ENCODE measurements at places on chromosomes 7 and 10.

DNA sequence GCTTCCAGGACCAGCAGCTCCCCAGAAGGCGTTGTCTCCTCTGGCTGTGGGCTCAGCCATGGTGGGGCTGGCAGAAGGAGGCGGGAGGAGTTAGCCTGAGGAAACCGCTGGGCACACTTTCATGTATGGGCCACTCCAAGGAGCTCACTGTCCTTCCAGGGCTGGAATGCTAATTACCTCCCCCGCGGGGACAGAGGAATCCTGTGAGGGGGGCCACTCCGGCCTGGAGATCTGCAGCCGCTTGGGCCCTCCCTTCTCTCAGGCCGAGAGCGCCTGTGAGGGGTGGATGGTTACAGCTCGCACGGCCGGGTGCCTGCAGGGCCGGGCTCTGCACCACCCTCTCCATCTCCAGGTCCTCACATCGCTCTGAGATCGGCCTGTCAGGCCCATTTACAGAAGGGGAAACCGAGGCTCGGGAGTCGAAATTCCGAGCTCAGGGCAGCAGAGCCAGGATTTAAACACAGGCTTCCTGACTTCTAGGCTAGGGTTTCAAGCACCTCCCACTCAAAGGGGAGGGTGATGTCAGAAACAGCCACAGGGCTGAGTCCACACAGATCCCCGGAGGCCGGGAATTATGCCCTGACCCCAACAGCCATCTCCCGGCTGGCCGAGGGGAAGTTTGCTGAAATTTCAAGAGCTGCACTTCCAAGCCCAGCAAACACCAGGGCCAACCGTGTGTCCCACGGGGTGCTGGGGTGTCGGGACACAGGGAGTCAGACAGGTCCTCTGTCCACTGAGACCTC lies 59.1 kb downstream of the PDGFA start:
- no peaks in the 10 kb centered on the region for H3K36me3 ChIP-seq
- H3K27me3 ChIP-seq, result no peaks in the 10 kb centered on the region
- no peak for DNase-seq
- no peak overlapping the region for H3K4me3 ChIP-seq
- no peak overlapping the region for H3K27ac ChIP-seq

DNA sequence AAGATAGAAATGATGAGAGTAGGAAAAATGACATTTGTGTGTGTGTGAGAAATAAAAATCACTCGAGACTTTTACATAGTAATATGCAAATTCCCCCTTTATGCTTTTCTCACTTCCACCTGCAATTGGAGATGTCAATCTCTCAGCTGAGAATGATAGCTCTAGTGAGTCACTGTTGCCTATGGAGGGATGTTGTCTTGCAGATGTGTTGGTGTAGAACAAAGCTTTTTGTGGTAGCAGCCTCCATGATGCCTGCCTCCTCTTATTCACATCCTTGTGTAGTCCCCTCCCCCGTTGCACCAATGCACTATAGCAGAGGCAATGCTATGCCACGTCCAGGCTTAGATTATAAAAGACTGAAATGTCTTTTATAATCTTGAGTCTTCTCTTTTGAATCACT lies 33.8 kb downstream of the SPAG6 start:
- no peak overlapping the region for H3K4me3 ChIP-seq
- peaks cover 7% of the 10 kb centered on the region for H3K4me1 ChIP-seq
- H3K27ac ChIP-seq, result no peak overlapping the region
- no peaks in the 10 kb centered on the region for H3K27me3 ChIP-seq
- no peaks in the 10 kb centered on the region for H3K36me3 ChIP-seq

DNA sequence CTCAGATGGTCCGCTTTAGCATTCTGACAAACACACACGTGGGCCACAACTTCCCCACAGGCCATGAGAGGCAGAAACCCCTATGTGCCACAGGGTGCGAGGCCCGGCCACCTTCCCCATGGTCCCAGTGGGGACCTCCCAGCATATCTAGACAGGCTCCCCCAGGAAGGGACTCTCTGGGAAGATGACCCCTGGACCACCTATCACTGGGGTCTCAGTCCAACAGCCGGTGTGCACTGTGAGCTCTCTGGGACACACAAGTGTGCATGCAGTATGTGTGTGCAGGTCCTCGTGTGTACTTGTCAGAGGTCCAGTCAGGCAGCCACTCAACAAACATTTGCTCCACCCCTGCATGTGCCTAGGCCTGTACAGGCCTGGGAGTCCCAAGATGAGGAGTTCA lies 18.7 kb downstream of the GRID1 start:
- no peaks in the 10 kb centered on the region for H3K27me3 ChIP-seq
- H3K36me3 ChIP-seq, result no peaks in the 10 kb centered on the region
- no peak overlapping the region for H3K27ac ChIP-seq

GRCh38 chr10:33293076-33293475 lies 41.4 kb downstream of the NRP1 start:
- H3K36me3 ChIP-seq, result no peaks in the 10 kb centered on the region
- H3K27me3 ChIP-seq, result no peaks in the 10 kb centered on the region
- no peak overlapping the region for H3K4me3 ChIP-seq
- no peak for DNase-seq
- H3K27ac ChIP-seq, result no peak overlapping the region
- peaks cover 14% of the 10 kb centered on the region for H3K4me1 ChIP-seq

DNA sequence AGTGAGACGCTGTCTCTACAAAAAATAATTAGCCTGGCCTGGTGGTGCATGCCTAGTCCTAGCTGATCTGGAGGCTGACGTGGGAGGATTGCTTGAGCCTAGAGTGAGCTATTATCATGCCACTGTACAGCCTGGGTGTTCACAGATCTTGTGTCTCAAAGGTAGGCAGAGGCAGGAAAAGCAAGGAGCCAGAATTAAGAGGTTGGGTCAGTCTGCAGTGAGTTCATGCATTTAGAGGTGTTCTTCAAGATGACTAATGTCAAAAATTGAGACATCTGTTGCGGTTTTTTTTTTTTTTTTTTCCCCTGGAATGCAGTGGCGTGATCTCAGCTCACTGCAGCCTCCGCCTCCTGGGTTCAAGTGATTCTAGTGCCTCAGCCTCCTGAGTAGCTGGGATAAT lies 5.4 kb downstream of the PPIA start:
- H3K4me1 ChIP-seq, result peaks cover 14% of the 10 kb centered on the region
- H3K36me3 ChIP-seq, result peaks cover 58% of the 10 kb centered on the region
- H3K27me3 ChIP-seq, result no peaks in the 10 kb centered on the region
- DNase-seq, result no peak
- peak overlapping the region; percentile 87 for H3K27ac ChIP-seq
- no peak overlapping the region for H3K4me3 ChIP-seq

DNA sequence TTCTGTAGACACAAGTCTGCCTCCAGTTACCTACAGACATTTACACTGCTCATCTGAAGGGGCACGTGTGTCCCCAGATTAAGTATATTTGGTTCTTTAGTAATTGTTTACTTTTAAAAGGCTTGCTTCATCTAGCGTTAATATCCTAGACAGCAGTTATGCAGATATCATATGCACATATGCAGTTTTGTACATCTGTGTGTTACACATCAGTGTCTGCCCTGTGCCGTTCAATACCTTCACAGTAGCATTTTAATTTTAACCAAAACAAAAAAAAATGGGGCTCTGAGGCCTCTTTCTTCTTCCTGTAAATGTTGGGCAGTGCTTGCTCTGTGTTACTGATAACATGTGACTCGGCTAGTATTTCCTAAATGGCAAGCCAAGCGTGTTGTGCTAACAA lies 331.4 kb upstream of the MGMT start:
- H3K4me1 ChIP-seq, result peaks cover 28% of the 10 kb centered on the region
- no peak overlapping the region for H3K4me3 ChIP-seq
- H3K27me3 ChIP-seq, result no peaks in the 10 kb centered on the region
- no peak for DNase-seq
- no peak overlapping the region for H3K27ac ChIP-seq

- H3K36me3 ChIP-seq, result no peaks in the 10 kb centered on the region
- no peak overlapping the region for H3K4me3 ChIP-seq
- H3K27me3 ChIP-seq, result no peaks in the 10 kb centered on the region
- H3K4me1 ChIP-seq, result peaks cover 4% of the 10 kb centered on the region
Measured at GRCh38 chr10:3693698-3694080, 91.3 kb downstream of the KLF6 start.

- H3K36me3 ChIP-seq, result no peaks in the 10 kb centered on the region
- no peaks in the 10 kb centered on the region for H3K27me3 ChIP-seq
- no peak overlapping the region for H3K4me3 ChIP-seq
Measured at GRCh38 chr10:132571650-132572544, 34.3 kb downstream of the INPP5A start.

DNA sequence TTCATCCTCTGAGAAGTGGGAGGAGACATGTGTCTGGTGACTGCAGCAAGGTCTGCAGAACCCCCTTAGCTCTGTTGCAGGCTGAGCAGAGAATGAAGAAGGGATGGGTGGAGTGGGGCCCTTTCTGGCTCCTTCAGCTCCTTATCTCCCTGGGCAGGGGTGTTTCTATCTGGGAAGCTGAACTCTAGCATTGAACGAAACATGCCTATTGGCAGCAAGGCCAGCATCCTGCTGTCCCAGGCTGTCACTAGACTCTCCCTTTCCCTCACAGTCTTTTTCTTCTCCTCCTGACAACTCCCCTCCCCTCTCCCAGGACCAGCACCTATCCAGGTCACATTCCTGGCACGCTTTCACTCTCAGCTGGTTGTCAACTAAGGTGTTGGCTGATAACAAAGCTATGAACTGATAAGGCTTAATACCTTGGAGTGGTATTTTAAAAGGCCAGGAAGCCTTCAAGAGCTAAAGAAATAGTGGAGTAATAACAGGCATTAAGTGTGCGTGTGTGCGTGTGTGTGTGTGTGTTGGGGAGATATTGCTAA lies 128.8 kb upstream of the FZD8 start:
- H3K27ac ChIP-seq, result no peak overlapping the region
- H3K27me3 ChIP-seq, result no peaks in the 10 kb centered on the region
- no peaks in the 10 kb centered on the region for H3K36me3 ChIP-seq
- 0 out of 2 replicates have a peak, but pooled peaks cover 8% of the 10 kb centered on the region for H3K4me1 ChIP-seq
- peak; percentile 47 for DNase-seq

GRCh38 chr7:191981-192649 lies at the start of gene FAM20C:
TSS of gene FAM20C (plus strand) at chr7:192571. CDS start at chr7:193200, 629 bp downstream.
- peaks cover 24% of the 10 kb centered on the region for H3K4me1 ChIP-seq
- H3K27ac ChIP-seq, result no peak within 1 kb of the TSS
- H3K4me3 ChIP-seq, result peak within 1 kb of the TSS; percentile 84
- 0 out of 2 replicates have a peak, but pooled peaks cover 4% of the 10 kb centered on the region for H3K36me3 ChIP-seq

GRCh38 chr7:129828989-129829736 lies 123.6 kb downstream of the UBE2H start:
- no peak overlapping the region for H3K4me3 ChIP-seq
- DNase-seq, result peak; percentile 79
- H3K27me3 ChIP-seq, result no peaks in the 10 kb centered on the region
- peaks cover 40% of the 10 kb centered on the region for H3K4me1 ChIP-seq
- H3K27ac ChIP-seq, result peak overlapping the region; percentile 27

- no peak for DNase-seq
- peaks cover 12% of the 10 kb centered on the region for H3K4me1 ChIP-seq
- no peaks in the 10 kb centered on the region for H3K36me3 ChIP-seq
- H3K4me3 ChIP-seq, result no peak overlapping the region
Measured at GRCh38 chr7:47906883-47907282, 41.4 kb downstream of the PKD1L1 start.

DNA sequence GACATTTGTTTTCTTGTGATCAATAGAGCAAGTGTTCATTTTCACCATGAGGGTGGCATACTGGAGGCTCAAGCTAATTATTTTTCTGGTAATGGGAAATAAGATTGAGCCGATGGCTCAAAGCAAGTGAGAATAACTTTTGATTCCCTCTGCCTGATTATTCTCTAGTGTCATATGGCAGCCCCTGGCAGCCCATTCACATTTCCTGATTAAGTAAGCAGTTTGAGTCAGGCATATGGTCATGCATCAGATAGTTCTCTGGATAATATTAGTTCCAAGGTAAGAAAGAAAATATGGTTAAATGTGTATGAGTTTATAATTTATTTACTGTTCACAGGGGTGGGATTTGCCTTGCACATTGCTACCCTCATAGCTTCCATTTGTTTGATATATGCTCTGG lies 109.2 kb downstream of the DYNC1I1 start:
- DNase-seq, result no peak
- no peaks in the 10 kb centered on the region for H3K36me3 ChIP-seq
- H3K27ac ChIP-seq, result no peak overlapping the region
- no peak overlapping the region for H3K4me3 ChIP-seq
- no peaks in the 10 kb centered on the region for H3K27me3 ChIP-seq

DNA sequence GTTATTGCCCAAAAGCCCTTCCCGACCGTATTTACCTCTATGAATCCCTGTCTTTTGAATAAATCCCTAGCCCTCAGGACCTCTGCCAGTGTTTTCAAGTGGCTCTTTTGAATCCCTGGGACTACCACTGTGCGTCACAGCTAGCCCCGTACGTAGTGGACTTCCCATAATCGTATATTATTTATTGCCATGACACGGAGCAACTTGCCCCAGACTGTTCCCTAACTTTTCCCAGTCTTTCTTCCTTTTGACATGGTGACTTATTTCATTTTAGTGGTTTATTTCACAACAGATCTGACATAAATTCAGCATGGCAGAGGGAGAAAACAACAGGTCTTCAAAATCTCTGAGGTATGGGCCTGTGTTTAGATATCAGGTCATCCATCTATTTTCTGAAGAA lies 318.6 kb upstream of the KLF6 start:
- DNase-seq, result no peak
- no peaks in the 10 kb centered on the region for H3K4me1 ChIP-seq
- H3K27ac ChIP-seq, result no peak overlapping the region
- no peaks in the 10 kb centered on the region for H3K27me3 ChIP-seq

DNA sequence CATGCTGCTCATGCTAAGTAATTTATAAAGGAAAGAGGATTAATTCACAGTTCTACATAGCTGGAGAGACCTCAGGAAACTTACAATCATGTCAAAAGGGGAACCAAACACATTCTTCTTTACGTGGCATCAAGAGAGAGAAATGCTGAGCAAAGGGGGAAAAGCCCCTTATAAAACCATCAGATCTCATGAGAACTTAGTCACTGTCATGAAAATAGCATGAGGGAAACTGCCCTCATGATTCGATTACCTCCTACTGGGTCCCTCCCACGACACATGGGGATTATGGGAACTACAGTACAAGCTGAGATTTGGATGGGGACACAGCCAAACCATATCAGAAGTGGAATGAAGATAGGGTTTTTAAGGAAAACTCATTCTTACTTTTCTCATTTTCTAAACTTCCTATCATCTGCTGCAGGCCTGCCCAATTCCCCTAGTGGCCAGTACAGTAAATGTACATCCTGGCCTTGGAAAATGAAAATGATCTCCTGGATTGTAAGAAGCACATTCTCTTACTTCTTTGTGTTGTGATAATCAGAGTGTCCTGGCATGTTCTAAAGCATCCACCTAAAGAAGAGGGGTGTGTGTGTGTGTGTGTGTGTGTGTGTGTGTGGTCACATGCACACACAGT lies 421.5 kb downstream of the LRMDA start:
- no peaks in the 10 kb centered on the region for H3K27me3 ChIP-seq
- no peak overlapping the region for H3K27ac ChIP-seq
- H3K4me3 ChIP-seq, result no peak overlapping the region
- H3K4me1 ChIP-seq, result peaks cover 15% of the 10 kb centered on the region
- no peaks in the 10 kb centered on the region for H3K36me3 ChIP-seq
- DNase-seq, result peak; percentile 27

Data from GM23338 (cell line).